H1 (cell line): ENCODE measurements at places on chromosomes 2 and 18.

DNA sequence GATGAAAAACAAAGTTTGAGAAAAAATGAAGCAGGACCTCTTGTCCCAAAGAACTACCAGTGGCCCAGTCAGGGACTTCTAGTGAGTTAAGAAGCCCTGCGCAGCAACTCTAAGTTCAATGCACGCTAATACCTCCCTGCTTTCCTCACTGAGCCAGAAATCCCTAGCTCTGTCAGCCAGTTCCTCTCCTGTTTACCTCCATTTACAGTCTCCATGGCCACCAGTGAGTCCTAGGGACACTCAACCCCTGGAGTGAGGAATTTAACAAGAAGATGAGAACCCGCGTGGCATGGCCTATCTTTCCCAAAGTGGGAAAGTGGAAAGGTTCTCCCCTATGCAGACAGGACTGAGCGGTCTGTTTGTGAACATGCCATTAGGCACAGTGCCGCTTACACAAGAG, 31.0 kb downstream of the MRPL33 start:
- no peak for DNase-seq

DNA sequence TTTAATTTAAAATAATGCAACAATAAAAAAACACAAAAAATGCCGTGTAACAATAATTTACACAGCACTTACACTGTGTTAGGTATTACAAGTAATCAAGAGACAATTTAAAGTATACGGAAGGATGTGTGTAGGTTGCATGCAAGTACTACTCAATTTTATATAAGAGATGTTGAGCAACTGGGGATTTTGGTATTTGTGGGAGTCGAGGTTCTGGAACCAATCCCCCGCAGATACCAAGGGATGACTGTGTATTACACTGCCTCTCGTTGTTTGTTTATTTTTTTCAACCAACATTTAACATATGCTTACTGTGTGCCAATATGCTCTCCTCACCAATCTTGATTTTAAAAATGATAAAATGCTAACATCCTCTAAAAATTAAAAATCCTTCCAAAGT, 24.8 kb downstream of the MAP3K2 start:
- DNase-seq, result no peak

GRCh38 chr2:96083989-96084857, 32.1 kb downstream of the ADRA2B start:
- DNase-seq, result no peak

DNA sequence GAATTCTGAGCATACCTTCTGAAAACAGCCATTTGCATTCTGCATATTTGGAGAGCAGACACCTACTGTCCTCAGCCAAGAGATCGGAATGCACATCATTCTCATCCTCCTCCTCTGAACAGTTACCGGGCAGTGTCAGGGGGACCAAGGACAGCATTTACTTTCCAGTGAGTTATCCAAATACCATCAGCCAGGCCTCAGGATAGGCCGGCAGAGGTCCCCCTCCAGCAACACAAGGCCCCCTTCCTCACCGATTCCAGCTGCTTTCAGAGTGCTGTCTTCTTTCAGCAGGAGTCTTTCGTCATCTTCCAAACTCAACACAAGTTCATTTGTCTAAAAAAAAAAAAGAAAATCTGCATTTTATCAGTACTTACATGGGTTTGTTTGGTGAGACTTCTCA, 55.3 kb downstream of the C2orf76 start:
- DNase-seq, result no peak

- DNase-seq, result no peak
Measured at GRCh38 chr2:150889141-150889540, 372.5 kb downstream of the RBM43 start.

DNA sequence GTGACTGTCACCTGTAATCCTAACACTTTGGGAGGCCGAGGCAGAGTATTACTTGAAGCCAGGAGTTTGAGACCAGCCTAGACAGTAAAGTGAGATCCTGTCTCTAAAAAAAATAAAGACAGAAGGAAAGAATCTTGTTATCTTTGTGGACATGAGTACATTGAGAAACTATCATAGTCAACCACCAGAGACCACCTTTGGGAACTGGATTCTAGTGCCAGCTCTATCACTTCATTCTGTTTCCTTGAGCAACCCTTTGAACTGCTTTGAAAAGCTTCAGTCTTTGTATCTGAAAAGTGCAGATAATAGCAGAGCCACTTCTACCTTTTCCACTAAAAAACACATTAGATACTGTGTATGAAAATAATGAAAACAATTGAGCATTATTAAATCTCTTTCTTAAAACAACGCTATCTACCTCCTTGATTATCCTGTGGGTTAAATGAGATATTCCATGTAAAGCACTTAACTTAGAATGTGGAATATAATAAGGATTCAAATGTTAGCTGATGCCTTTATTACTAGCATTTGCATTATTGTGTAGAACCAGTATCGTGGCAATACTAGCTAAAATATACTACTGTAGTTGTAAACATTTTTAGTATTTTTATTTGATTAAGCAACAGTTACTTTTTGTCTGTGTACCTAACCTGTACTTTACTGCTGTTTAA, 8.8 kb downstream of the GORASP2 start:
- no peak for DNase-seq

DNA sequence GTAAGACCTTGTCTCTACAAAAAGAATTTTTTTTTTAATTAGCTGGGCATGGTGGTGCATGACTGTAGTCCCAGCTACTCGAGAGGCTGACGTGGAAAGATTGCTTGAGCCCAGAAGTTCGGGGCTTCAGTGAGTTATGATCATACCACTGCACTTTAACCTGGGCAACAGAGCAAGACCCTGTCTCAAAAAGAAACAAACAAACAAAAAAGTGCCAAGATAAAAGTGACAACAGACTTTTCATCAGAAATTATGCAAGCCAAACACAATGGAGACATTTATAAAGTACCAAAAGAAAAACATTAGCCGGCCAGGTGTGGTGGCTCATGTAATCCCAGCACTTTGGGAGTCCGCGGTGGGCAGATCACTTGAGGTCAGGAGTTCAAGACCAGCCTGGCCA, 26.7 kb downstream of the HADHA start:
- DNase-seq, result no peak

GRCh38 chr2:64792995-64793639, 139.4 kb upstream of the SERTAD2 start:
- DNase-seq, result no peak

DNA sequence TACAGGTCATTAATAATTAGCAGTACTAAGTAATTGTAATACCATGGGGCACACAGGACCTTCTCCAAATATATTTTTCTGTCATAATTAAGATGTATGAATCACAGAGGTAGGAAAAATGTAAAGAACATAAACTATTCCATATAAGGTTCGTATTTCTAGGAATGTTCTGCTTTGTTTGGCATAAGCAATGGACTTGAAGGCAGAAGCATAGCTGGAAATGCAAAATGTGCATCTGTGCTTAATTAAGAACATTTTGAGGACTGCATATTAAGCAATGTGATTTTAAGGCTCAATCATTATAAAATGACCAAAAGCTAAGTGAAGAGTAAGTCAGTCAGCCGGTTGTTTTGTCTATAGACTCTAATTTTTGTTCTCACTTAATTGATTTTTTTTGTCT, 123.2 kb downstream of the RBM43 start:
- no peak for DNase-seq

GRCh38 chr18:77102259-77103040, 30.1 kb downstream of the MBP start:
- no peak for DNase-seq

GRCh38 chr2:98580656-98581284, 27.5 kb downstream of the COA5 start:
- DNase-seq, result no peak

DNA sequence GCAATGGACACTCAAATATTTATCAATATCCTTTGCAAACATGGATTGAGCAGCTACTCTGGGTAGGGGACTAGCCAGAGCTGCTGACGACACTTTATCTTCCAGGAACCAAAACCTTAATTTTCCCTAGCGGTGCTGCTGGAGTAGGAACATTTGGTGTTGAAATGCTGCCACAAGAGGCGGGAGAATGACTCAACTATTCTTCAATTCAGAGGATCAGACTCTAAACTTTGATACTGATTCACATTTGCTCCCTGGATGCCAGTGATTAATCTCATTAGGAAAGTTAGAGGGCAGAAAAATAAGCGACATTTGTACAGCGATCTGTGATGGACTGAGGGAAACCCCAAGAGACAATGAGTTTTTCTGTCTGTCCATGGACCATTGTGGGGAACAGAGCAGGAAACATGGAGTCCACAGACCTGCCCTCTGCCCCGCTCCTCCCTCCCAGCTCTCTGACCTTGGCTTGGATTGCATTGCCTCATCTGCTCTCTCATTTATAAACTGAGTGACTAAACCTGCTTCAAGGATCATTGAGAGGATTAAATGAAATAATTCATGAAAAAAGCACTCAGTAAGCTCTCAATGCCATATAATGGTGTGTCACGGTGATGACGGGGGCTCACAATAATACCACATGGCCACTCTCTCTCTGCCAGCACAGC, 12.6 kb upstream of the EPB41L3 start:
- DNase-seq, result no peak

GRCh38 chr2:31031132-31031706, 107.0 kb downstream of the GALNT14 start:
- no peak for DNase-seq

- no peak for DNase-seq
Measured at GRCh38 chr2:29579495-29580169, 341.8 kb downstream of the ALK start.

DNA sequence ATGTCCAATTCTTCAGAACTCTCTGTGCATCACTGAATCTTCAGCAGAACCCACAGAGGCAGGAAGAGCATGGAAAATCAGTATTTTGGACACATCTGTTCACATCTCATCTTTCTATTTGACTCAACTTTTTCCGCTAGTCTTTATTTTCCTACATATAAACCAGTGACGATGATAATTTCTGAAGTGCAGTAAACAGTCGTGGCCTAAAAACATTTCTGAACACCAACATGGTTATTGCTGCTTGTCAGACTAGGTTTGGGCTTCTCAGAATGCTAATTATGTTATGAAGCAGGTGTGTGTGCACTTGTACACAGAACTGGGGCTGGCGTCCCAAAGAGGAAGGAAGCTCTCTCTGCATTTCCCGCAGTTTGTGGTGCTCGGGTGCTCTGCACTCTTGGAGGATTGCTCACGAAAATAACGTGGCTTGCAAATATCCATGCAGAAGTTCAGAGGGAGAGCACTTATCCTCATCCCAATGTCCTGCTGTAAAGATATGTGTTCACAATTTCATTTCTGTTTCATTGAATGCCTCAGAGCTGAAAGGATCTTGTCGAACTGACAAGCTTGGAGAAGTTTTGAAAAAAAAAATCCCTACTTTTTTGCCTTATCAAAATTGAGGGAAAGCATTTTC, 50.8 kb downstream of the EDAR start:
- no peak for DNase-seq
